Vagina (tissue), 2 donors: ENCODE measurements at places on chromosomes 1 and 21.

DNA sequence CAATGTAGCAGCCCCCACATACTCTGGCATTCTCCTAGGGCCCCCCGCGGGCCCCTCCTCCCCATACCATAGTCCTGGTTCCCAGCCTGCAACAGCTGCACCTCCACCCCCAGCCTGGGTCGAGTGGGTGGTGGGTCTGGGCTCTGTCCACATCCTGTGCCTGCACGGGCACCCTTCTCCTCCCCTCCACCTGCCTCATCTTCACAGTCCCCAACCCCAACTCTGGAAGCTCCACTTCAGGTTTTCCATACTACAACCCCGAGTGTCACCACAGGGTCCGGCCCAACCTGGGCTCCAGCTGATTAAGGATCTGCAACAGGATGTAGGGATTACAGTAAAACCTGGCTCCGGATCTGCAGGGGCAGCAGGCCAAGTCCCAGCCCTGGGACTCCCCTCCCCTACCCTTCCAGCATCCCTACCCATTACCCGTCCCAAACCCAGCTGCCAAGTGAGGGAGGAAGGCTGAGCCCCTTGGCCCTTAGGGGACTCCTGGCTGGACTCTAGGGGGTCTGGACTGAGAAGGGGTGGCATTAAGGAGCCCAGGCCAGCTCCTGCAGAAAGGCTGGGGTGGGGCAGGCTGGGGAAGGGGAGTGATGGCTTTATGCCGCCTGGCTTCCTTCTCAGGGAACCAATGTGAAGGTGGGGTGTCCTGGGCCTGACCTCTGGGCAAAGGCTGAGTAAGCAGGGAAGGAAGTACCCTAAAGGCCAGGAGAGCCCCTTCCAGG lies 116.8 kb downstream of the CASZ1 start:
- DNase-seq: no peak

DNA sequence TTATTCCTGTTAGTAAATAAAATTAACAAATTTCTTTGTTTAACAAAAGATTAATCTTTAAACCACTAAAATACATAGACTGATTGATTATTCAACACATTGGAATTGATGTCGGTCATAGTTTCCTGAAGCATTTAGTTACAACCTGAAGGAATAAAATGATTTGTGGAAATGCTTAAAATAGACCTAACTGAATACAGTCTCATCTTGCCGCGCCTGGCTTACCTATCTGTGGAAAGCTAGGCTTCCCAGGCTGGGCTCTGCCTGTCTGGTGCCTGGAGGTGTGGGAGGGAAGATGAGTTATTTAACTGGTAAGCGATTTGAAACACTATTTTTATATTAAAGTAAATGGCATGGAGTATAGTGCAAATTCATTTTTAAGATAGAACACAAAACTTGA lies 10.2 kb downstream of the RHOU start:
- no peak for DNase-seq

GRCh38 chr1:154386643-154387352 lies 18.3 kb upstream of the IL6R start:
- DNase-seq: no peak

DNA sequence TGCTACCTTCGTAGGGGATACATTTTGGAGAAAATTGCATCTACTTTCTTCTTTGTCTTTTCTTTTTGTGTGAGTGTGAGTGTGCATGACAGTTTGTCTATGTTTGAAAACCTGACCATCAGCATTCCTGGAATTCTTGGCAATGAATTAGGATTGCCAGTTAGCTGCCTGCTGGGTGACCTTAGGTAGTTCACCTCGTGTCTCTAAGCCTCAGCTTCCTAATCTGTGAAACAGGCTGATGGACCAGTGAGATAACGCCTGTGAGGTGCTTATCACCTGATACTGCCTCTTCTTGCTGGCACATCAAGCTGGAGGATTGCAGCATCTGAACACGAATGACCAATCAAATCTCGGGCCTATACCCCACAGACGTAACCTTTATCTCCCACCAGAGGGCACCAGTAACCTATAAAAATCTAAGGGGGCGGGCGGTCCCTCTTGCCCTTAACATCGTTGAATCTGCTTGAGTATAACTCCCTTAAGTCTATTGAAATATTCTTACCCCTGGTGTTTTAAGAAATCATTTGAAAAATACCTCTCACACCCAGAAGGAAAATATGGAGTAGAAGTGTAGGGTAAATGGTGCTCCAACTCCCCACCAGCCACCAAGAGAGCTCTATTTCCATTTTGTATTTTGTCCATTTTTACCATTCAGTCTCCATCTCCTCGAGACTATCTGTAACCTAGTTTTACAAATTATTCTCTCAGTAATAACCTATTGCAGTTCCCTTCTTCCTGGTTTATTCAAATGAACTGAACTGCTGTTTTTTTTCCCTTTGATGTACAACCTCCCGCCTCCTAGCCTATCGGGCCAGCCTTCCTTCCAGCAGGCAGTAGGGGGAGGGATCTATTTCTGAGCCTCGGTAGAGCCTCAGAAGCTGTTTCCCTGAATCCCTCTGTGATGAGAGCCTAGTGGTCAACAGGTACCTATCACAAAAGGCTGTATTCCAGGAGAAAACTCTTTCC lies 49.7 kb downstream of the MDM4 start:
- DNase-seq: no peak

DNA sequence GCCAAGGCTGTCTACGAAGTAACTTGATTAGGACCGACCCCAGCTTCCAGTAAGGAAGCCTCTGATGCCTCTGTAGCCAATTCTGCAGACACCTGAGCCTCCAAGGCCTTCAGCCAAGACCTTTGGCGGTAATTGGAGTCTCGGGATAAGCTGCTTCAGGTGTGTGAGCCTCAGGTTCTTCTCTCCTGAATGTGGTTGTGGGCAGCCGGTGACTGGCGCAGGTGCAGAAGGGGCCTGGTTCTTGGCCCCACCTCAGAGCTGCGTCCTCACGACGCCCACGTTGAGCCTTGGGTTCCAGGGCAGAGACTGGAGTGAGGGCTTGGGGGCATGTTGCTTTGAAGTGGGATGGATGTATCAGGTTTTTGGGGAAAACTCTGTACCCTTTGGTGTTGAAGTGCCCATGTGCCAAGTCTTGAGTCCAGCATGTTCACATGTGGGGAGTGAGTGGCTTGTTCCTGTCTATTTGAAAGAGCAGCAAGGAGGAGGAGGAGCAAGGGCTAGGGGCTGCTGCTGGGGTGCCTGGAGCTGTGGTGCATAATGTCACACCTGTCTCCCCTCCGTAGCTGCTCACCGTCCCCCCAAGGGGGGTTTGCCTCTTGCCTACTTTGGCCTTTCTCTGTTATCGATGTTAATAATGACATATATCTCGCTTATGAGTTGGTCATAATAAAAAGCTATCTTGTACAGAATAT lies 1.4 kb downstream of the PSEN2 start:
- peak; percentile 69 for DNase-seq

GRCh38 chr1:156912861-156913808 lies 7.3 kb upstream of the LRRC71 start:
- no peak for DNase-seq

DNA sequence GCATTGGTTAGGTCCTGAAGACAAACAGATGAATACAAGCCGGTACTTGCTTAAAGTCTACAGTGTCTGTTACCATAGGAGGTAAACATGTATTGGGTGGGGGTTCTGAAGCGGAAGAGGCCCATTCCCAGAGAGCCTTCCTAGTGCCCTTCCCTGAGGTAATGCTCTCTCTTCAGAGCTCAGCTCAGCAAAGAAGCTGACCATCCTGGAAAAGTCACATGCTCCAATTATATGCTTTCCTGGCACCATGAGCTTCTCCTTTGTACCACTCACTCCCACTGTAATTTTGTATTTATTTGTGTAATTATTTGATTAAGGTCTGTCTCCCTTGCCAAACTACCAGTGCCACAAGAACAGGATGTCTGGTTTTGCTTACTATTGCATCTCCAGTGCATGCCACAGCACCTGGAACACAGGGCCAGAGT lies 42.0 kb downstream of the RAB3B start:
- no peak for DNase-seq

DNA sequence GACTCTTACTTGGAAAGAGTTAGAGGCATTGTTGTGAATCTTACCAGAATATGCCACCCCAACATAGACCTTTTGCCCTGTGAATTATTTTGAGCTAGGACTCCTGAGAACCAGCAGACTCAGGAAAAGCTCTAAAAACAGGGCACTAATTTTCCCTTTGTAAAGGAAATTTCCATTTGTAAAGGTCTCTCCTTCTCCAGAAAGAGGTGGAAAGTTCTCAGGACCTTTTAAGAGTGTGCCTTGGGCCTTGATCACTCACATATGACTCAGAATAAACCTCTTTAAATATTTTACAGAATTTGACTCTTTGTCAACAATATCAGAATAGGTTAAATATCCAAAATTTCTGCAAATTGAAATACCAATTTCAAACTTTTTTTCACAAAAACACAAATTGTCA lies 721.8 kb upstream of the NCAM2 start:
- DNase-seq: no peak

GRCh38 chr1:208864366-208864965 lies 620.3 kb upstream of the PLXNA2 start:
- no peak for DNase-seq

DNA sequence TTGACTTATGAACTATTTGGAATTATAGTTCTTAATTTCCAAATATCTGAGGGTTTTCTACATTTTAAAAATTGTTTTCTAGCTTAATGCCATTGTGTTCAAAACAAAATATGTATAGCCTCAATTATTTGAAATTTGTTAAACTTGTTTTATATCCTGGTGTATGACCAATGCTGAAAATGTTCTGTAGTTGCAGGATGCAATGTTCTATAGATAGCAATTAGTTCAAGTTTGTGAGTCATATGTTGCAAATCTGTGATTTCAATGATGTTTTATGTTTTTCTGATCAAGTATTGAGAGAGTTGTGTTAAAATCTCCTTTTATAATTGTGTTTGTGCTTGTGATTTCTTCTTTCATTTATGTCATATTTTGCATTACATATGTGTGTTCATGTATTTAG lies 517.5 kb downstream of the ADGRL2 start:
- no peak for DNase-seq

DNA sequence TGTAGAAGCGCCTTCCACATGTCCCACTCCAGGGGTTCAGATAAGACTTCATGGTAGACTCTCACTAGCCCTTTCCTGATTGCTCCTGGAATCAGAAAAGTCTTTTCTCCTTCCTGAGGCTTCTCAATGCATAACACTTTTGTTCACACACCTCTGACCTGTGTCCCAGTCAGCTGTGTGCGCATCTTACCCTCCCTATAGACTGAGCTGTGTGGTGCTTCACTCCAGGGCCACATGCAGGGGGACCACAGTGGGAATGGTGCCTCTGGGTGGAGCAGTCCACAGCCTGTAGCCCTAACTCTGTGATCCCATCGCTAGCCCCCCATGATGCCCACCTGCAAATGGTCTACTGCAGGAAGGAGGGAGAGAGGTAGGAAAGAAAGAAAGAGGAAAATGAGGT lies 84.0 kb upstream of the TLR5 start:
- peak; percentile 58 for DNase-seq

GRCh38 chr1:8706291-8706690 lies 111.1 kb downstream of the RERE start:
- DNase-seq: no peak

- no peak for DNase-seq
Observed at GRCh38 chr21:45031571-45032191, 42.7 kb upstream of the ADARB1 start.

GRCh38 chr1:169523904-169524303 lies 38.2 kb upstream of the SLC19A2 start:
- no peak for DNase-seq

GRCh38 chr1:147264158-147264768 lies 21.8 kb downstream of the CHD1L start:
- no peak for DNase-seq

DNA sequence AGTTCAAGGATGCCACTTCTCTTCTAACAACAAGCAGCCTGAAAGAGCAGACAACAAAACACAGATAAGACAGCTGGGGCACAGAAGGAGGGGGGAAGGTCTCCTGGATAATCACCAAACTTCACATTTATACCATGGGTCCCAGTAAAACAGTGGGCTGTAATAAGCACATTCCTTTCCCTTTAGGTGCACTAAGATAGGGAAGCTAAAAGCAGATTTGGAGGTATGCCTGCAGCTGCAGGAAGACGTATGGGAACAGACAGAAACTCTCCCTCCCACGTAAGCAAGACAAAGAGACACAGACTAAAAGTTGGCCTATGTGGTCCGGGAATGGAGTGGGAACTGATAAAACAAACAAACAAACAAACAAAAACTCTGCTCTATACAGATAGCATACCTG lies 612.1 kb downstream of the MRPL39 start:
- no peak for DNase-seq

GRCh38 chr1:37068897-37069296 lies 34.6 kb upstream of the GRIK3 start:
- no peak for DNase-seq

DNA sequence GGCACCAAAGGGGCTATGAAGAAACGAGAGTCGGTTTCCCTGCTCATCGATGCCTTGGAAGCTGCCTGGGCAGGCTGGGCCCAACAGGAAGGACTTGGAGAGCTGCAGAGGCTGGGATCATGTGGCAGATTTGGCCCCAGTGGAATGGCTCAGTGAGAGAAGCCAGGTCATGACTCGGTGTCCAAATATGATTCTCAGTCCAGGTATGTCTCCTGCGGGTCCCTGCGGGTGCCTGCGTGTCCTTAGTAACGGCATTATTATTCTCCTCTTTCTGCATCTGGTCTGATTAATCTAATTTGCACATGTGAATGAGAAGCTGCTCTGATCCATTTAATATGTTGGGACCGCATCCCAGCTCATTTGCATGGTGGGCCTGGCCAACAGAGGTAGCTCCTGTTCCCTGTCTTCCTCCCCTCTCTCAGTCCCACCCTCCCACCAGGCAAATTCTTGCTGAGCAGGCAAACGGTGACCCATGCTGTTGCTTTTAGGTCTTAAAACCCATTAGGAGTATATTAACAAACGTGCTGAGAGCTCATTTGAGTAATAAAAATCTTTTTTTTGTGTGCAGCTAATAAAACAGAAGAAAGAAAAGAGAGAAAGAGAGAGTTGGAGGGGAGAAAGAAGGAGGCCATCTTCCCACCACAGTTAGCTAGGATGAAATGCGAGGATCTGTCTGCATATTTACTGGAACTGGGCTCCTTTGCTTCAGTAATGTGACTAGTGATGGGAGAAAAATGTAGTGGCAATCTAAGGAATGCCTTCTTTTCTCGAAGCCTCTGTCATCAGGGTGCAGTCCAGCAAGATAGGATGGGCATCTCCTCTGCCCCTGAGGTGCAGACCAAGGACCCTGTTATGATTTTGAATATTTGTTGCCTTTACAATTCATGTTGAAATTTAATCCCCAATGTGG lies 133.5 kb downstream of the HMGB4 start:
- no peak for DNase-seq

DNA sequence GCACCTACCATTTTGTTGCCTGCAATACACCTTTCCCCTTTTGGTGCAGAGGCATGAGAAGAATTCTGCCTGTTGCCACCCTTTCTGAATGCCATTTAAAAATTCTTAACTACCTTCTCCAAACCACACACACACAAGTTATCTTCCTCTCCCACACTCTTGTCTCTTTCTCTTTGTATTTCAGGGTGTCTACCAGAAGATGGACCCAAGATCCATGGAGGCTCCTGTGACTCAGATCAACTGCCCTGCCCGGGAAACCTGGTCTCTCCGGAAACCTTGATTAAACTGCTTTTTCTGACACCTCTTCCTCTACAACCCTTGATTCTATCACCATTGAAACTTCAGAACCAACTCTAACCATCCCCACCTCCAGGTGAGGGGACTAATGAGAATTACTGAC lies 2.4 kb upstream of the TARS2 start:
- DNase-seq: no peak
